Activated effector memory CD4-positive, alpha-beta T cell treated with Interleukin-2 at 50 U/mL for 16 hours (primary cell): ENCODE measurements at places on chromosomes 5 and 9.

GRCh38 chr9:113543296-113543981, 79.9 kb downstream of the RGS3 start:
- DNase-seq: no peak

GRCh38 chr9:36193023-36193422, 2.3 kb downstream of the CLTA start:
- DNase-seq: no peak

DNA sequence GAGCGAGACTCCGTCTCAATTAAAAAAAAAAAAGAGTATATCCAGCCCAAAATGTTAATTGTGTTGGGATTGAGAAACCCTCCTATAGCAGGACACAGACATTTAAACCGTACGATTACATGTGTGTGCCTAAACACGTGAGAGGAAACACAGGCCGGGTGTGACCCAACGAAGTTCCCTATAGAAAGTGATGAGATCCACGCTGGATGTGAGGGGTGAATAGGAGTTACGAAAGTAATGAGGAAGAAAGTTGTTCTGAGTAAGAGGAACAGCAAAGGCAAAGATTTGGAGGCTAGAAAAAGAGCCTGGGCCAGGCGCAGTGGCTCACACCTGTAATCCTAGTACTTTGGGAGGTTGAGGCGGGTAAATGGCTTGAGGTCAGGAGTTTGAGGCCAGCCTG, 13.6 kb downstream of the NAIF1 start:
- DNase-seq: no peak

- no peak for DNase-seq
Observed at GRCh38 chr9:16885931-16886330, 15.5 kb upstream of the BNC2 start.

- no peak for DNase-seq
Observed at GRCh38 chr5:60835554-60835953, 8.5 kb downstream of the ELOVL7 start.

- DNase-seq: no peak
Observed at GRCh38 chr9:101716629-101717028, 21.8 kb downstream of the GRIN3A start.

DNA sequence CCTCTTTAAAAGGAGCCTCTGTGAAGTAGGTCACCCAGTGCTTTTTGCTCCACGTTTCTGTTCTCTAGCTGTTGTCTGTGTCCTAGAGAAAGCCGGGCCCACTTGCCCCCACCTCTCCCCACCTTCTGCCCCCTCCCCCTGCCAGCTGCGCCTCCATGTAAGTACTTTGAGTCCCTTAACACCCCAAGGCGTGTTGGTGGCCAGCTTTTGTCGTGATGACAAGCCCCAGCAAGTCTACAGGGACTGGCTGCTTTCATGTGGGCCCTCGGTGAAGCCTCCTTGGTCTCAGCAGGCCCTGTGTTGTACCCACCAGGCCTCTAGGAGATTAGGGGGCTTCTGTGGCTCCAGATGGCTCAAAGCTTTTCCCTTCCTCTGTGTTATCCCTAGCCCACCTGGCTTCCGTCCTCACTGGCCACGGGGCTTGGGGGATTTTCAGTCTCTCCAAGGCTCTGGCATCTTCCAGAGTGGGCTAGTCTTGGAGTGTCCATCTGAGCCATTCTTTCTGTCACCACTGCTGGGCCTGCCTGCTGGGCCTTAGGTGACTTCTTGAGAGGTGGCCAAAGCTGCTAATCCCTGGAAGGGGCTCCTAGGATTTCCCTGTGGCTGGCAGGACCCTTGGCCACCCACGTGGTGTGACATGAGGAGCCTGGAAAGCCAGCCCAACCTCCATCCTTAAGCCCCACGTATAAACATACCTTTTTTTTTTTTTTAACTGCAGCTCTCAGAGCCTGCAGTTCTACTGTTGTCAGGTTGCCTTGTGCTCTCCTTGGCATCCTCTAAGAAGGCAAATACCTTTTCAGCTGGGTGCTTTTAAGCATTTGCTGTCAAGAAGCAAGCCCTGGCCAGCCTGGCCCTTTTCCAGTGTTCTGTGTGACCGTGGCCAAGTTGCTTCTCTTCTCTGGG, 1.1 kb upstream of the NDST1 start:
- no peak for DNase-seq

DNA sequence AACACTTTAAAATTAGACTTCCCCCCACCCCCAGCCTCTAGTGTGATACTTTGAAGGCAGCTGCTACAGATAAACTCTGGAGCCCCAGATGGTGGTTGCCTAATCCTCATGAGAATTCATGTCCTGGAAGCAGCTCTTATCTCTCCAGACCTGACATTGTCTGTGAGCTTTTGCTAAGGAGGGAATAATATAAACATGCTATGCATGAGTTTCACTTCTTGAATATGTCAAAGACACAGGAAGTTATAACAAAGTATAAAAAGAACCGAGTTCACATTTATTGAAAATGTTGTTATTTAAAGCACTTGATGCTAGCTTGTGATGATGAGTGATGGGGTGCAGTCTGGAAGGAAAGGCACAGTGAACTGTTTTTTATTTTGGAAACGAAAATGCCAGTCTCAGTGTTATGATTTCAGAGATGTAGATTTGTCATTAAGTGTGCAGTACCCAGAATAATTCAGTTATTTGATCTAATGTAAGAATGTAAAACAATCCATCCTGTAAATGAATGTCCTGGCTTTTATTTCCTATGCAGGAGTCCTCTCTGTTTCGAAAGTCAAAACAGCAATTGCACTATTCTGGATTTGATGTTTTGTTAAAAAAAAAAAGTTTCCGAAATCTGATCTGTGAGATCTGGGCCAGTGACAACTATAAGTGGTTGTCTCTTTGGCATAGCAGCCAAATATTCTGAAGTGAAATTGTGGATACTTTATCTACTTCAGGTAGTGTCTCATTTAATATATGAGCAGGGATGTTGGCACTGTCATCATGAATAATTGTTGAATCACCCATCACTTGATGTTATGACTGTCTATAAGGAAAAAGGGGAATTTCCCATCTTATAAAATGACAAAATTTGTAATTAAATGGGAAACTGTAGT, 77.0 kb downstream of the ZCCHC7 start:
- no peak for DNase-seq

DNA sequence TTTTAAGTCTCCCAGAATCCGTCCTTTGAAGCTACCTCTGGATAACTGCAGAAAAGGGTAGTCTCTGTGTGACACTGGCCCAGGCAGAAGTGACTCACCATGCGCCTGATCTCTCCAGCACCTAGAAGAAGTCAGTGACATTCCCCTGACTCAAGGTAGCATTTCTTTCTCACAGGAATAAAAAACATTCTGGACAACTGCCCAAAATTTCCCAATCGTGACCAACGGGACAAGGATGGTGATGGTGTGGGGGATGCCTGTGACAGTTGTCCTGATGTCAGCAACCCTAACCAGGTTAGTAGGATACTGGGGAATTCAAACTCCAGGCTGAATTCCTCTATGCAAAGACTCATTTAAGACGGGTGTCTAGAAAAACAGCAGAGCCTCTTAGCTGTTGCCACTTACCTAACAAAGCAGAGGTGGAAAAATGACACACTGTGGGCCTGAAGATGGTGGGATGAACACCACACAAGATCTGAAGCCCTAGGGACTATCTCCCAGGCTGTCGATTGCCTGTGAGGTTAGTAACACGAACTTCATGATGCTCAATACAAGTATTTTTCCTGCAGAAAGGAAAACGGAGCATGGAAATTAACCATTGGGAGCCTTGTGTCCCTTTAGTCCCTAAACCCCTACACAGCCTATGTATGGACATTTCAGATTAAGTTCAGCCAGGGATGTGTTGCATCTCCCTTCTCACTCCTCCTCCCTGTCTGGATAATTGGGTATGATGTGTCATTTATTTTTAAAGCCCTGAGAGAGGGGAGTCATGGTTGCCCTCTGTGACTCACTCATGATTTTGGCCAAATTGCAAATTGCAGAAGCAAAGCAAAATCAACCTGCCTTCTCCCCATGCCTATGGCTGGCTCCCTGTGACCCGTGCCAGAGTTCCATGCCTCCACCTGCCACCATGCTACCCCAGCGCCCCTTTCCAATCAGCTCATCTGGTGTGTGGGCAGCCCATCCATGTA, 37.2 kb downstream of the THBS4 start:
- no peak for DNase-seq

- DNase-seq: no peak
Observed at GRCh38 chr5:143495110-143495509, 91.6 kb upstream of the NR3C1 start.

DNA sequence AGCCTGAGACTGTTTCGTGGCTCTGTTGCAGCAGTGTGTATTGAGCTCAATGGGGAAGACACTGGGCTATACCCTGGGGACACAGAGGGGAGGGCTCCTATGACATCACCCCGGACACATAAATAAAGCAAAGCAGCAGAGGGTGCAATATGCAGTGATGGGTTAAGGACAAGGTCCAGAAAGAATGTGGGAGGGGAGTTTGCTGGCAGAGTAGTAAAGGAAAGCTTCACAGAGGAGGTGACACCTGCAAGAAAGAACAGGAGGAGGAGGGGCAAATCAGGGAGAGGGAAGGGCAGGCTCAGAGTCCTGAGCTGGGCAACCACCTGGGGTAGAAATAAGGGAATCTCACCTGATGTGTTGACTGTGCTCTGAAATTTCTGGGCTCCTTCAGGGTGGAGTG, 35.3 kb upstream of the CDKN2AIPNL start:
- DNase-seq: no peak

- DNase-seq: no peak
Observed at GRCh38 chr5:96896806-96897205, 20.5 kb downstream of the ERAP2 start.

DNA sequence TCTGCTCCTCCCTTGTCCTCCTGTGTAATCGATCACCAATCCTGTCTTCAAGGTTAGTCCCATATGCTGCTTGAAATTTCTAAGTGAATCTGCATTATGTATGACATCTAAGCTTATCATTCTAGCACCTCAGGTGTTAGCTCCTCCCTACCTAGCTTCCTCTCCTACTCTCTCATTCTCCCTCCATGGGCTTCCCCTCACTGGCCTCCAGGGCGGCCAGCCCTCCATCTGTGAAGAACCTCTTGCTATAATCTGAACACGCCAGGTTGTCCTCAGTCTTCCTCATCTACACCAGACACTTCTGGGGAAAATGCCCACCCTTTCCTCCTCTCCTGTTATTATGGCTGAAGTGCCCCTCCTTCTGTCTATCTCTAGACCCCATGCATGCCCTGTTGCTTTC, 599.3 kb upstream of the KLF4 start:
- DNase-seq: no peak

GRCh38 chr9:131274674-131275331, 1.5 kb downstream of the FAM78A start:
- DNase-seq: no peak

- DNase-seq: no peak
Observed at GRCh38 chr5:1324719-1325190, 20.1 kb downstream of the CLPTM1L start.

- no peak for DNase-seq
Observed at GRCh38 chr5:72154076-72154756, 46.9 kb downstream of the MAP1B start.

GRCh38 chr5:37737326-37738056, 102.3 kb downstream of the GDNF start:
- no peak for DNase-seq

DNA sequence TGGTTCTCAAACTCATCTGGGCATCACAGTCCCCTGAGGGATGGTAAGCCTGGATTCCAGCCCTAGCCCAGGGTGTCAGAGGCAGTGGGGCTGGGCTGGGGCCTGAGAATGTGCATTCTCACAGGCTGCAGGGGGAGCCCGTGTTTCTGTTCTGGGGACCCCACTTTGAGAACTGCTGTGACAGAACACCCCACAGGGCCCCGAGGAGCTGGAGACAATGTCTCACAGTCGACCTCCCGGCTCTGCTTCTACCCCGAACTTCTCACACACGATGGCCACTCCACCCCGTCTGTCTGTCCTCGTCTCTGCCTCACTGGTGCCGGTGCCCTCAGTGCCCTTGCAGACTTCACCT, 130.0 kb downstream of the CACNA1B start:
- DNase-seq: no peak

DNA sequence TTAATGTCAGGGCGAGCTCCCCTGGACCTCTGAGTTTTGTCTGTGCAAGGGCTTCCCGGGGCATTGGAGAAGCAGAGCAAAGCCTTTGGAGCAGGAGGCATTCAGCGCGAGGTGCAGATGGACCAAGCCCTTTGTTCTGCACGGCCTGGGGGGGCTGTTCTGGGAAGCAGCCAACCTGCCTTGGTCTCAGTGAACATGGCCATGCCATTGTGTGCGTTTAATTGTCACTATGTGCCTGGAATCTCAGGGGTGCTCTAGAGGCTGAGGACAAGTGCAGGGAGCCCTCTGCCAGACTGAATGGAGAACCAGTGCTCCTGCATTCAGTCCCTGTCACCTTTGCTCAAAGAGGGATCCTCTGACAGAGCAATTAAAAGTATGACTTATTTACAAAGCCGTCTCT, 329.4 kb downstream of the IRX1 start:
- DNase-seq: no peak

- DNase-seq: no peak
Observed at GRCh38 chr5:163548649-163549048, 43.2 kb downstream of the MAT2B start.

DNA sequence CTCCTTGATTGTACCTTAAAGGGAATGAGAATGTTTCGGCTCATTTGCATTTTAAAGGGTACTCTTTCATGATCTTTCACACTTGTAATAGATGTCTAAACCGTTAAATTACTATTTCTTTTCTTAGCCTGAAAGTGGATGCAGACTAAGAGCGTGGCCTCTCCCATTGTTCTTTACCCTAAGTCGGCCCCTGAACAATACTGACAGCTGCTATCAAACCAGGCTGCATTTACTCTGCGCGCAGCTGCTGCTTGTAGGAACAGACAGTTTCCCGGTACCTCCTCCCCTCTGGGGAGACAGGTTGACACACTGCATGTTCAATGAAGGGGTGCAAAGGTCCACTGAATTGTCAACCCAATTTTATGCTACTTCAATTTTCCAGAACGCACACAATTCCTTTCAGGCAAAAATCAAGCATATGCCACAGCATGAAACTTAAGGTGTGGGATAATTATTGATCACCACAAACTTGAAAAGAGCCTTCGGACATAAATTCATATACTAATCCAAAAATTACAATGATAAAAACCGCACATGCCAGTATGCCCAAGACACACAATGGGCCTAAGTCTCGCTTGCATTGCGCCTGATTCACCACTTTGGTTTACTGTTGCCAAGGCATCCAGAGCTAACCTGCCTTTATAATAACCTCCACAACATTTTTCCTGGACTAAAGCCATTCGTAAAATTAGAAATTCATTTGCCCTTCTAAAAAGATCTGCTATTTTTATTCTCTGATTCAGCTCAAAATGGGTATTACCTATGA, 39.7 kb downstream of the TLE1 start:
- DNase-seq: no peak

GRCh38 chr5:135129307-135129706, 95.3 kb upstream of the PITX1 start:
- DNase-seq: no peak
